ENCODE measurements at places on chromosomes 4 and X.

GRCh38 chr4:95979961-95980876 lies 140.3 kb downstream of the PDHA2 start:
- no peak for DNase-seq

DNA sequence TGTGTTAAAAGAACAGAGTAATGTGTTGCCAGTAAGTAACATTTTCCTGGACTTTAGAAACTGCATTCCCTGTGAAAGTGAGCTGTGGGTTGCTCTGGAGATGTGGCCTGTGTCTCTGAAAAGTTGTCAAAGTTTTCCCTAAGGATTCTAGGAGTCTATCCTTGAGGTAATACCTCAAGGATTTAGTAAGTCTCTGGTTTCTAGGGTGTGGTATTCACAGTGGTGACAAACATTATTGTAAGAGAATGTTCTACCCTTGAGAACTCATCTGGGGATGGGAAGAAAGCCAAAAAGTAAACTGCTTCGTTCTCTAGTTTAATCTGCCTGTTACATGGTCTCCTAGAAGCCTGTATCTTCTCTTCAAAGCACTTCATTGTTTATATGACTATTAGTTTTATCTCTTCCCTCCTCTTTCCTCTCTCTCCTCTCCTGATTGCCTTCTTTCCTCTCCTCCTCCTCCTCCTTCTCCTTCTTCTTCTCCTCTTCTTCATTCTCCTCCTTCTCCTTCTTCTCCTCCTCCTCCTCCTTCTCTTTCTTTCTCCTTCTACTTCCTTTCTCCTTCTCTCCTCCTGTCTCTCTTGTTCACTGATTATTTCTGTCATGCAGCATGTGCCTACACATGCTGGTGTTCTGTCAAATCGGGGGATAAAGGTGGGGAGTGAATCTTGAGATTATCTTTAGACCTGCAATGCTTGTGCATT lies 321.3 kb downstream of the PTTG2 start:
- no peak for DNase-seq

DNA sequence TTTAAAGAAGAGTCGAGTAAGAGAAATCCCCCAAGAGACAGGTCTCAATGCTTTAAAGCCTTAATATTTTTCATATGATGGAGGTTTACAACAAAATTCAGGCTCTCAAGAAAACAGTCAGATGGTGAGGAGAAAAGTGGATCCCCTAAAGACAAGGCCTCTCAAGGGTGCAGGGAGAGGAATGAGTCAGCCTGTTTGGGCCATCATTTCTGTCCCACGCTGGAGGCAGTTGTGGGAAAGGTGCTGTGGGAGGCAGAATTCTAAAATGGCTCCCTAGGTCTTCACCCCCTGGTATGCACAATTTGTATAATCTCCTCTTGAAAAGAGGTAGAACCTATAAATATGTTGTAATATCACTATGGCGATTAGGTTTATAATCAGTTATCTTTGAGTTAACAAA lies 4.6 kb upstream of the TIFA start:
- DNase-seq, result no peak

GRCh38 chr4:32163125-32163524 lies 1443.0 kb downstream of the PCDH7 start:
- no peak for DNase-seq

- no peak for DNase-seq
Measured at GRCh38 chrX:54301516-54301915, 56.3 kb downstream of the WNK3 start.

GRCh38 chrX:72662020-72662747 lies 51.9 kb downstream of the PHKA1 start:
- DNase-seq, result no peak

DNA sequence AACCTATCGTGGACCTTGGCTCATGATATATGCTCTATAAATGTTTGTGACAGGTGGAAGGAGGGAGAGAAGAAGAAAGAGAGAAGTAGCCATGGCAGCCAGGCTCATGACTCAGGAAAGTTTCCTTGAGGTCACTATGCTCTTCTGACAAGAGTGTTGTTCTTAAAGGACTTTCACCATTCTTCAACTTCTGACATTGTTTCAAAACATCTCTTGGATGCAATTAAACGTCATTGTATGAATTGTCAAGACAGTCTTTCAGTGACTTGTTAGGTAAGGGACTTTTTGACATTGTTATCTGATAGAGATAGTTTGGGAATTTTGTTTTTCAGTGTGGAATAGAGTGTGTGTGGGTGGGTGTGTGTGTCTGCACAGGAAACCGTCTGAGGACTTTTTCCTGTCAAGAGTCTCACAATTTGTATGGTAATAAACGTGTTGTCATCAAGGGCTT lies 617.0 kb downstream of the MID1IP1 start:
- DNase-seq, result no peak

DNA sequence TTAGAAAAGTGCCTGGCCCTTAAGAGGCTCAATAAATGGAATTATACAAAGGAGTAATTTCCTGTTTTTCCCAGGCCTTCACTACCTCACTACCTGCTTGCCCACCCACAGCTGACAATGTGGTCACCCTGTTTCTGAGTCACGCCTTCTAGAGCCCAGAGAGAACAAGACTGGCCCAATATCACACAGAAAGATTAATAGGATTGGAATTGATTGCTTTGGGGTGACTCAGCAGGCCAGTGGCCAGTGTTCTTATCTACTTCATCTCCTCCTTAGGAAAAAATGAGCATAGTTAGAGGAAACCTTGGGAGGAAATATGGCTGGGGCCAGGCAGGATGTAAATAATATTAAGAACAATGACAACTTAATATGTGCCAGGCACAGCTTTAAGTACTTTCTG lies 4.5 kb upstream of the FGF16 start:
- DNase-seq, result no peak

DNA sequence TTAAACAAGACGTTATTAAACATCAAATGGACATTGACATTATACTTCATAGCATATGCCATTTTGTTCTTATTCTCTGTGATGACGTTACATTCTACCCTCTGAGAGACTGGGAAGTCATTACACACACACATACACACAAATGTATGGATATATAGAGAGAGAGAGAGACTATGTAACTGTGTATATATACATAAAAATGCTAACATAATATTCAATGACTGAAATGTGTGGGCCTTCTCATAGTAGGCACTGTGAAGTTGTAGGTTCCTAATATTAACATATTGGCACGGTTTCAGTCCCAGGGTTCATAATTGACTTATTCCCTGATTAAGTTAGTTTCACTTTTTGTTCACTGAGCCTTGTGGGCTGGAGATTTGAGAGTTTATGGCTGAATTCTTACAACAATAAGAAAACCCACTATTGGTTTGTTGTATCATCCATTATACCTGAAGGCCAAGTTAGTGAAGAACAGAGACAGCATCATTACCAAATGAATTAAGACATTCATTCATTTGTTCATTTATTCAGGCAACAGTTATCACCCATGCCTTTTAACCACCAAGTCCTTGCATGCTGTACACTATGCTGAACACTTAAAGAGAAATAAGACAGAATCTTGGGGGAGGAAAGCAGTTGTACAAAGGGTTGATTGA lies 68.5 kb downstream of the GAB1 start:
- no peak for DNase-seq

Measured in neural crest cell (in vitro differentiated cells).